ENCODE measurements at places on chromosomes 16 and 17.

DNA sequence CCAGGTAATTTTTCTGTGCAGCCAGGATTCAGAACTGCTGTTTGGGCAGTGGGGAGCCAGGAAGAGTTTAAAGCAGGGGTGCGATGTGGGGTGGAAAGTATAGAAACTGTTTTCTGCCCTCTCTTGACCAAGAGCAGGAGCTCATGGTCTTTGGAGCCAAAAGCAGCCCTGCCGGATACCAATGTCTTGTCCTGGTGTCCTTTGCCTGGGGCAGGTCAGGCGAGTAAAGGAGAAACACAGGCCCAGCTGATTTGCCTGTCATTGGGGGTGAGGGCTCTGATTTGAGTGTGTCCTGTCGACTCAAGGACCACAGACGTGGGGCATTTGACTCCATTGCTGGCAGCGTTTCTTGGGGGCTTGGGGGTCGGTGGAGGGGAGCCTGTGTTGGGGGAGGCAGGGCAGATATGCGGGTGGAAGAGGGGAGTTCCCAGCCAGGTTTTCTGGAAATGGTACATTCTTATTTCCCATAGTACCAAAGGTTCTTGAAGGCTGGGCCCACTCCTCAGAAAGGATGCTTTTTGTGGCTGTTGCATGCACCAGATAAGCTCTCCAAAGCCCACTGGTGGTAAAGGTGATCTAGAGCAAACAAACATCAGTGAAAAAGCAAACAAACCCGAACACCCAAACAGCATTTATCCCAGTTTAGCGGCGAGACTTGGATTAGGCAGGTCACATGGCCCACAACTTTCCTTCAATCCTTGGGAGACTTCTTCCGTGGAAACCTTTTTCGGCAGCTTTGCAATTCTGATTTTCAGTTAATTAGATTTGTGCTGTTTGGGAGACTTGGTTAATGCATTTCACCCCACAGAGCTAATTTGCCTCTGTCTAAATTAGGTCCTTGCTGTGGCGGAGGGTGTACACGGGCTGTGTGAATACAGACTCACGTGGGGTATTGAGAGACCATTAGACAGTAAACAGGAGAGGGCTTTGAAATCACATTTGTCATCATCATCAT, 59.0 kb downstream of the MSI2 start:
- no peak for DNase-seq

- peak; percentile 62 for DNase-seq
Observed at GRCh38 chr17:6546069-6546718, 10.2 kb downstream of the PITPNM3 start.

- no peak for DNase-seq
Observed at GRCh38 chr17:11535231-11535630, 63.0 kb upstream of the DNAH9 start.

DNA sequence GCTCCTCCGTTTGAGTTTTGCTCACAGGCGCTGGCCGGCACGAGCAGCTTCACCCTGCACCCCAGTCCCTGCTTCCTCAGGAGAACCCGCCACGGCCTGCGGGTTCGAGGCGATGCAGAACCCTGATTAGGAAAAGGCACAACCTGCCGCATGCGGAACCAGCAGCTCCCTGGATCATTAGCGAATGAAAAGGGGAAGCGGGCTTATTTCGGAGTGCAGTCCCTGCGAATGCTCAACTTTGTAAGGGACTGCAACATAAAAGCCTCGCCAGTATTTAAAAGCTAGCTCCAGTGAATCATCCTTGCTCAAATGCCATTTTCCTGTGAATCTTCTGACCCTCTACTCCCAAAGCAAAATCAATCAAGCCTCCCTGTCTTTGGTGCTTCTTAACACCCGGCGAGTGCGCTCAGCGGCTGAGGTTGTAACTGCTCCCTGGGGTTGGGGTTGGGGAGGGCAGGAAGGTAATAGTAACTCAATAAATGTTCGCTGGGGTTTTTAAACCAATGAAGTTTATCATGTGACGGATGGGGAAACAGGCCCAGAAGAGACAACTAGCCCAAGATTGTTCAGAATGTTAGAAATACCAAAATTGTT, 678 bp upstream of the AKAP10 start:
- DNase-seq = peak; percentile 7

DNA sequence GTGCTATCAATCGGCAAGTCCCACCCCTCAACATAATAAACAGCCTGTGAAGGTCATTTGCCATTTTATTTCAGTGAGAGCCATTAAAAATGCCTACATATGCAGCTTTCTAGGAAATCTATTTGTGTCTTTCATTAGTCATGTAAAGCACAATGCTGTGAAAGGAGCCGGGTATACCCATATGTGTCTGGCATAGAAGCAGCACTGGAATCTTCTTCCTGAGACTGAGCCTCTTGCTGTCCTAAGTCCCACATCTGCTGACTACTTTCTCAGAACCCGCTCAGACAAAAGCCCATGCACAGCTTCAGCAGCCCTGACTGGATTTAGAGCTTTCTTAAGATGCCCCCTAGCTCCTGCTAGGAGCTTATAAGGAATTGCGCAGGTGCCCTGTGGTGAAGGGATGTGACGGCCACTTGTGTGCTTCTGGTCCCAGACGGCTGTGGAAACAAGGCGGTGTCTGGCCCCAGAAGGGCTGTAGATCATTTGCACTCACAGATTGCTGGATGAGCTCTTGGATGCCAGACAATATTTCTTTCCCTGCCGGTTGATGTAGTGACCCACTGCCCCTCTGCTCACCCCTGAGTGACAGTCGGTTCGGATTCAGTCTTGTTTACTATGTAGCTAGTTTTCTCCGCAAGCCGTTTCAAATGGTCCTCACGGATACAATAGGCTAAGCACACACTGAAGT, 172.2 kb downstream of the ANKFN1 start:
- DNase-seq = no peak

DNA sequence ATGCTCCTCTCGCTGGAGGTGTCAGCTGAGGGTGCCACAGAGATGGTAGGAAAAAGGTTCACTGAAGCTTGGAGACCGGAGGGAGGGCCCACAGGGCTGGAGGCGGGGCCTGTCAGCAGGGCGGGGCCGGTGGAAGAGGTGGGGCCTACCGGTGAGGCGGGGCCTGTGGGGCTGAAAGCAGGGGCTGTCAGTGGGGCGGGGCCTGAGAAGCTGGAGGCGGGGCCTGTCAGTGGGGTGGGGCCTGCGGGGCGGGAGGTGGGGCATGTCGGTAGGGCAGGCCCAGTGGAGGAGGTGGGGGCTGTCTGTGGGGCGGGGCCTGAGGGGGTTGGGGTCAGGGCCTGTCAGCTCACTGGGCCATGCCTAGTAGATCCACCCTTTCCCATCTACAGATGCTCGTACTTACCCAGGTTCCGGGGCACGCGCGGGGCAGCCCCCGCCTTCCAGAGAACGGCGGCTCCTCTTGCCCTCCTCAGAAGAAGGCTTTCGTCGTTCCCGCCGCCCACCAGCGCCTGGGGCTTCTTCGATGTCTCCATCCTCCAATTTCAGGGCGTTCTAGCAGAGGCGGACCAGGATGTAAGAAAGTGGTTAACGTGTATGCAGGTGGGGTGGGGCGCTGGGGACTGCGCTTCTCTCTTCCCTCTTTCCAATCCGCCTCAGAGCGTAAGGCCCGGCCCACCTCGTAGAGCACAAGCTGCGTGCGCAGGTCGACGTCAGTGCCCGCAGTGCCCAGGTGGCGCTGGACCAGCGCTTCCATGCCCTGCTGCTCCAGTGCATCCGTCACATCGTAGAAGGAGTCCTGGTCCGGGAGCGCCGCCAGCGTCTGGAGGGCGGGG, 9.8 kb downstream of the TMEM208 start:
- DNase-seq = peak; percentile 86

- no peak for DNase-seq
Observed at GRCh38 chr16:3235856-3236669, 1.1 kb upstream of the ZNF200 start.

DNA sequence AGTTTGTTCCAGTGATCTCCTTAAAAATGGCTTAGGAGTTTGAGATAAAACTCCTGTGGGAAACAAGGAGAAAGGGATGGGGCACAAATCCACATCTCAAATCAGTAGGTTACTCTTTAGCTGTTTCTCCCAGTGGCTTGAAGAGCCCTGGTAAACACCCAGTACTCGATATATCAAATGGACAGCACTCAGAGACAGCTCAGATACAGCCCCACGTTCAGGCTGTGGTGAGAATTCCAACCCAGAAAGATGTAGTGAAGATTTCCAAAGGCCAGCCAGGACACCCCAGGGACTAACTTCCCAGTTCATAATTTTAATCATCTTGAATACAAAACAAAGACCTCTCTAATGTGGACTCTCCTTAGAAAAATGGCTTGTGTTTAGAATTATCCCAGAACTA, 6.4 kb upstream of the VEZF1 start:
- DNase-seq = no peak

Measured in AG08395 (cell line).